ENCODE measurements at places on chromosomes 6 and 20. TPM values are rescaled to one million over a fixed set of nuclear protein-coding genes. Genes with fewer than 3 reads are reported as not detected.

The COL20A1 gene
- total RNA-seq = not detected

DNA sequence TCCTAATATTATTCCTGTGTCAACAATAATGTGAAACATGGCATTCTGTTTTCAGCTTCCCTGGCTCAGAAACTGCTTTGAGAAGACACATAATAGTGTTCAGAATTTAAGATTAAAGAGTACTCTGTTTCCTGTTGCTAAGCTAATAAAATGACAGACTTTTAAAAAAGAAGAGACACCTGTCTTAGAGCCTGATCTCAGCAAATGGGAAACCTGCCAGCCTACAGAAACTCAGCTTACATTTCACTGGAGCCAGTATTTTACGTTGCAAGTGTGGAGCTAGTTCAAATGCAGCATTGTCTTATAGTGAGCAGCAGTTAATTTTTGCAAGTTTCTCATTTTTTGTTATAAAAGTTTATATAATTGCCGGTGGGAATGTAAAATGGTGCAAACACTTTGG, 28.8 kb downstream of the KIZ start:
- no peak for DNase-seq
- no peak overlapping the region for H3K4me3 ChIP-seq
- no peak overlapping the region for H3K27ac ChIP-seq
- 0 out of 2 replicates have a peak, but pooled peaks cover 4% of the 10 kb centered on the region for H3K4me1 ChIP-seq
- no peaks in the 10 kb centered on the region for H3K36me3 ChIP-seq
- no peaks in the 10 kb centered on the region for H3K27me3 ChIP-seq

DNA sequence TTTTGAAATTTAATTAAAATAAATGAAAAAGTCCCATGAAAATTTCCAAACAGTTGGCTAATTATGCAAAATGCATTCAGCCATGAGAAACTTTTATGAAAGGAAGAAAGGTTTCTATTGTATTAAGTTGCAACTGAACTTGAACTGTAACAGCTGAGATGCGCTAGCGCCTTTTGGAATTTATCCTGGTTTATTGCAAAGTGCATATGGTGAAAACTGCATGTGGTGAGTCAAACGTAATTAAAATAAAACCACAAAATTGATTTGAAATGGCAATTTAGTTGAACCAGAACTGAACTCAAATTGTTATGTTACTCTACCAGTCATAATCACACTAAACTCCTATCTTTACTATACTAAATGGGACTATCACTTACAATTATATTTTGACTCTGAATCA, 46.4 kb upstream of the COL21A1 start:
- H3K4me3 ChIP-seq = no peak overlapping the region
- no peak for DNase-seq
- peaks cover 15% of the 10 kb centered on the region for H3K4me1 ChIP-seq
- H3K36me3 ChIP-seq = no peaks in the 10 kb centered on the region
- H3K27ac ChIP-seq = no peak overlapping the region

The GMDS gene
- 21.0 TPM for total RNA-seq

GRCh38 chr20:1294497-1294896, 28.4 kb downstream of the SNPH start:
- H3K27me3 ChIP-seq = no peaks in the 10 kb centered on the region
- no peak for DNase-seq
- H3K4me3 ChIP-seq = no peak overlapping the region
- no peak overlapping the region for H3K27ac ChIP-seq

The HTR1B gene
- total RNA-seq = not detected

GRCh38 chr6:137724495-137725211, 142.4 kb upstream of the TNFAIP3 start:
- H3K27me3 ChIP-seq = no peaks in the 10 kb centered on the region
- H3K4me1 ChIP-seq = peaks cover 29% of the 10 kb centered on the region
- no peak overlapping the region for H3K4me3 ChIP-seq
- DNase-seq = no peak
- no peaks in the 10 kb centered on the region for H3K36me3 ChIP-seq

- DNase-seq = no peak
- no peaks in the 10 kb centered on the region for H3K27me3 ChIP-seq
- H3K4me1 ChIP-seq = peaks cover 14% of the 10 kb centered on the region
- no peak overlapping the region for H3K4me3 ChIP-seq
- H3K36me3 ChIP-seq = no peaks in the 10 kb centered on the region
- no peak overlapping the region for H3K27ac ChIP-seq
These were observed 25.5 kb upstream of the RAB23 start for GRCh38 chr6:57247603-57248002.

The SRSF12 gene
- total RNA-seq = not detected

DNA sequence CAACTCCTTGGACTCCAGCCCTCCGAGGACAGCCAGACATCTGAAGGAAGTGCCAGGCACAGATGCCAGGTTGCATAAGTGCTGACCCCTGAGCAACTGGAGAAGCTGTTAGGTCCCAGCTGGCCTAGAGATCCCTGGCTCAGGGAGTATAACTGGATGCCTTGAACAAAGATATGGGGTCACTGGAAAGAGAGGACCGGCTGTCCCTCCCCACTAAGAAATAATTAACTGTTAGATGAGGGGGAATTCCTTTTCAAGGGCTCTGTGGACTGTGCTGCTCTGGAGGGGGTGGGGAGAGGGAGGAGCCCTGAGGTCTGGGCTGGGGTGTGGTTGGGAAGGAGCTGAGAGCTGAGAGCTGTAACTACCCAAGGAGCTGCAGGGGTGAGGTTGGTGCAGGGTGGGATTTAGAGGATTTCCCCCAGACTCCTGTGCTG, 39.6 kb downstream of the HLA-F start:
- no peaks in the 10 kb centered on the region for H3K36me3 ChIP-seq
- no peaks in the 10 kb centered on the region for H3K27me3 ChIP-seq
- peaks cover 27% of the 10 kb centered on the region for H3K4me1 ChIP-seq
- no peak overlapping the region for H3K4me3 ChIP-seq

- H3K4me1 ChIP-seq = peaks cover 58% of the 10 kb centered on the region
- no peaks in the 10 kb centered on the region for H3K36me3 ChIP-seq
- peak; percentile 75 for DNase-seq
- H3K27me3 ChIP-seq = no peaks in the 10 kb centered on the region
These were observed 16.1 kb downstream of the FGD2 start for GRCh38 chr6:37021356-37022129.

The APMAP gene
- 137 TPM for total RNA-seq

GRCh38 chr6:128339635-128340450, 180.6 kb downstream of the PTPRK start:
- no peak for DNase-seq
- no peak overlapping the region for H3K4me3 ChIP-seq
- H3K36me3 ChIP-seq = no peaks in the 10 kb centered on the region
- H3K27ac ChIP-seq = no peak overlapping the region

DNA sequence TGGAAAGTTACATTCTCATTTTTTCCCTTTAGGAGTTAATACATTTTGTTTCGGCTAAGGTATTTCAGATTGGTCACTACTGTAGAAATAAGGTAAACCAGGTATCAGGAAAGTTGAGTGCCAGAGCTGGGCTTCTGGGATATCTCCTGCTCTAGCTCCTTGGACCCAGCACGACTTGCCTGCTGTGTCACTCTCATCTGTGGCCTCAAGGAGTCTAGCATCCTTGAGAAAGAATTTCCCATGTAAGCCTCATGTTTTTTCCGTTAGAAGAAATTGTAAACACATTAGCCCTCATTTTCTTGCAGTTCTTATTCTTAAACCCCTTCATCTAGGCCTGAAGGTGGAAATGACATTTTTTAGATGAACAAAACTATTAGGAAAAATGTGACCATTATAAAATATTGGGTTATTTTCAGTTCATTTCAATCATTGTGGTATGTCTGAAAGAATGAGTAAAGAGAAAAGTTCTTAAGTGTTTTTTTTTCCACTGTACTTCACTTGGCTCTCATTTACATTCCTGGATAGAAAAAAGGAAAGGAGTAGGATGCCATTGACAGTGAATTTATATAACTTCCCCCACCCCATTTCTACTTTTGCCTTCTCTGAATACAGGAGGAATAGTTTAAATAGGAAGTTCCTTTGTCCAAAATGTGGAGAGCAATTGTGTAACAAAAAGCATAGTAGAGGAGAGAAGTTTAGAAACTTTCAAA, 46.7 kb downstream of the CD2AP start:
- H3K4me3 ChIP-seq = no peak overlapping the region
- peaks cover 12% of the 10 kb centered on the region for H3K36me3 ChIP-seq
- no peak for DNase-seq
- H3K4me1 ChIP-seq = no peaks in the 10 kb centered on the region

DNA sequence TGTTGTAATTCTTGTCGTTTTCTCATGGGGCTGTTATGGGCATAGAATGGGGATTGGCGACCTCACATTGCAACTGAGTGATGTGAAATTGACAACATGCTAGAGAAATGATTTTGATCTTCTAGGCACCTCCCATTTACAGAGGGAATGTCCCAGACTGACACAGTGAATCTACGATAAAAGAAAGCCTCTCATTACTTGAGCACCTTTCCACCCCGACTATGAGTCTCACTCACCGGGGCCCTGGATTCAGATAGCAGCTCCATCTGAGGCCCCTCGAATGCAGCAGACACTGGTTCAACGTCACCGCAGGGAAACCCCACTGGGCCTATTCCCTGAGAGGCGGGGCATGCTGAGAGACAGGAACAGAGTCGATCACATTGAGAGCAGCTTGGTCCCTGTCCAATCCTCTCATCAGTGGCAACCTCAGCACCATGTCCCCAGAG, 49.1 kb downstream of the NFATC2 start:
- H3K4me3 ChIP-seq = no peak overlapping the region
- H3K27me3 ChIP-seq = no peaks in the 10 kb centered on the region
- no peaks in the 10 kb centered on the region for H3K36me3 ChIP-seq
- peaks cover 5% of the 10 kb centered on the region for H3K4me1 ChIP-seq
- DNase-seq = no peak

DNA sequence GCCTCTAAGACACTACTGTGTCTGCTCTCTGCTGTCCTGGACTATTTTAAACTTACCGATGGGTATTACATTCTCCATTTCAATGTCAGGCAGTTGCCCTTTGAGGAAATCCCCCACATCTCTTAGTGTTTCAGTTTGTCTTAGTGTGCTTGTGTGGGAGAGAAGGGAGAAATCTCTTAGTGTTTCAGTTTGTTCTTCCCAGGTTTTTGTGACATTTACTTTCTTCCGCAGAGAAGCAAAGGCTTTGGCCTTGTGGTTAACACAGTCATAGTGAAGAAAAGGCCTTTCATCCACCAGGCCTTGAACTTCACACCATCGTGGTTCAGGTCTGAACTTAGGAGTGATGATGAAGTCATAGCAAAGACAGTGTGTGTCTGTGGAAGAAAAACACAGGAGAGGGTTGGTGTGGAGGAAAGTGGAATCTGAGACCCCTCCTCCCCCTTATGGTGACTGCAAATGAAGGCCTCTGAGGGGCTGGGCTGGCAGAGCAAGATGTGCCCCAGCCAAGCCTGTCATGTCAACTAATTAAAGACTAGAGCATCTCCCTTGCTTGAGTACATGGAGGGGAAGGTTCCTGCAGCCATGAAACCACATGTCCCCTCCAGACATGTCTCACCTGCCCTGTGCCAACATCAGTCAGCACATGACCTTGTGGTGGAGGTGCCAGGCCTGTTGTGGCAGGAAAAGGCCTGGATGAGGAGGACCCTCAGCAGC, 23.9 kb downstream of the RAET1L start:
- no peaks in the 10 kb centered on the region for H3K36me3 ChIP-seq
- DNase-seq = no peak
- no peaks in the 10 kb centered on the region for H3K4me1 ChIP-seq
- H3K4me3 ChIP-seq = no peak overlapping the region

The LZTS3 gene
- 8.9 TPM for total RNA-seq

The HLA-DRB1 gene
- total RNA-seq = not detected

DNA sequence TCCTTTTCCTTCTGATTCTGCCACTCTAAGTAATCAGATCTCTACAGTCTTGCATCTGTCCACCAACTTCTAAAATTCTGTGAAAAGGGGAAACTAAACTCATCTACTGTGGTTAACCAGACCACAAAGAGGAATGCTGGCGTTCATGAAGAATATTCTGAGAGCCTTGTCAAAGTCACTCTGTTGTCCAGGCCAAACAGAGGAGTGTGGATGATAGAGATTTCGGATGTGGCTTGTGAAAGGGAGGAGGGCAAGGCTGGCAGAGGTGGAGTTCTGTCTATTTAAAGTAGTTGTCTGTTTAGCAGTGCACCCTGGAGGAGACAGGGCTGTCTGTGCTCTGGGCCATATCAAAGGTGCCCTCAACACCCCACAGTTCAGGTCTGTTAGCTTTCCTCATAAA, 33.9 kb downstream of the CCN2 start:
- H3K27me3 ChIP-seq = no peaks in the 10 kb centered on the region
- H3K4me3 ChIP-seq = no peak overlapping the region
- H3K36me3 ChIP-seq = no peaks in the 10 kb centered on the region
- peaks cover 9% of the 10 kb centered on the region for H3K4me1 ChIP-seq
- DNase-seq = no peak

- H3K4me3 ChIP-seq = no peak overlapping the region
- no peak overlapping the region for H3K27ac ChIP-seq
- no peaks in the 10 kb centered on the region for H3K36me3 ChIP-seq
- H3K4me1 ChIP-seq = no peaks in the 10 kb centered on the region
These were observed 837.6 kb downstream of the TBC1D32 start for GRCh38 chr6:120496661-120497060.

DNA sequence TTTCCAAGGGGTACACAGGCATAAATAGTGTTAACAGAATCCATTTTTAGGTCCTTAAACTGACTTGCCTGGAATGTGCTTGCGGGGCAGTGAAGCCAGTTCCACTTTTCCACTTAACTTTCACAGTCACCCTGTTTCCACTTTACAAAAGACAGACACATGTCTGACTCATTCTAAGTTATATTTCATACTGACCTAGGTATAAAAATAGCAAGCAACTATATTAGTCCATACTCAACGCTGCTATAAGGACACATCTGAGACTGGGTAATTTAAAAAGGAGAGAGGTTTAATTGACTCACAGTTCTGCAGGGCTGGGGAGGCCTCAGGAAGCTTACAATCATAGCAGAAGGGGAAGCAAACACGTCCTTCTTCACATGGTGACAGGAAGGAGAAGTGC, 88.2 kb downstream of the MTFR2 start:
- no peak overlapping the region for H3K4me3 ChIP-seq
- H3K4me1 ChIP-seq = no peaks in the 10 kb centered on the region
- no peak for DNase-seq

DNA sequence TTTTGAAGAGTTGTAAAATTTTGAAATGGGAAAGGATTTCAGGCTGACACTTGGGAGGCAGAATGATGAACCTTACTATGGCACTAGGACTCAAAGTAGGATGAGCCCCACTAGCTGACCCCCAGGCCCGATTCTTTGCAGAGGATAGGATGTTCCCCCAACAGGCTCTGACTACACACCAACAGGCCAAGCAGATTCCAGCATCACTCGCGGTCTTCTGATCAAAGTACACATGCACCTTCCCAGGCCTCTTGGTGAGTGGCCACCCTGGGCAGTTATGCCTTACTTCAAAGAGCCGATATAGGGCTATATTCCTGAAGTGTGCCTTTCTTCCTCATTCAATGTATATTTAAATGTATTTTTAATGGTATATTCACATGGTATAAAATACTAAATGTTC, 117.6 kb upstream of the TMEM181 start:
- no peak overlapping the region for H3K27ac ChIP-seq
- DNase-seq = no peak
- H3K4me1 ChIP-seq = no peaks in the 10 kb centered on the region
- H3K4me3 ChIP-seq = no peak overlapping the region
- no peaks in the 10 kb centered on the region for H3K36me3 ChIP-seq
